Left kidney (tissue), 8 donors: ENCODE measurements at places on chromosomes 2 and 18. TPM values are rescaled to one million over a fixed set of nuclear protein-coding genes. Genes with fewer than 3 reads are reported as not detected.

MTCL1 gene
- polyA plus RNA-seq, result 23.8 TPM

- DNase-seq, result no peak
Observed at GRCh38 chr2:121638333-121638732, 10.9 kb downstream of the CLASP1 start.

DNA sequence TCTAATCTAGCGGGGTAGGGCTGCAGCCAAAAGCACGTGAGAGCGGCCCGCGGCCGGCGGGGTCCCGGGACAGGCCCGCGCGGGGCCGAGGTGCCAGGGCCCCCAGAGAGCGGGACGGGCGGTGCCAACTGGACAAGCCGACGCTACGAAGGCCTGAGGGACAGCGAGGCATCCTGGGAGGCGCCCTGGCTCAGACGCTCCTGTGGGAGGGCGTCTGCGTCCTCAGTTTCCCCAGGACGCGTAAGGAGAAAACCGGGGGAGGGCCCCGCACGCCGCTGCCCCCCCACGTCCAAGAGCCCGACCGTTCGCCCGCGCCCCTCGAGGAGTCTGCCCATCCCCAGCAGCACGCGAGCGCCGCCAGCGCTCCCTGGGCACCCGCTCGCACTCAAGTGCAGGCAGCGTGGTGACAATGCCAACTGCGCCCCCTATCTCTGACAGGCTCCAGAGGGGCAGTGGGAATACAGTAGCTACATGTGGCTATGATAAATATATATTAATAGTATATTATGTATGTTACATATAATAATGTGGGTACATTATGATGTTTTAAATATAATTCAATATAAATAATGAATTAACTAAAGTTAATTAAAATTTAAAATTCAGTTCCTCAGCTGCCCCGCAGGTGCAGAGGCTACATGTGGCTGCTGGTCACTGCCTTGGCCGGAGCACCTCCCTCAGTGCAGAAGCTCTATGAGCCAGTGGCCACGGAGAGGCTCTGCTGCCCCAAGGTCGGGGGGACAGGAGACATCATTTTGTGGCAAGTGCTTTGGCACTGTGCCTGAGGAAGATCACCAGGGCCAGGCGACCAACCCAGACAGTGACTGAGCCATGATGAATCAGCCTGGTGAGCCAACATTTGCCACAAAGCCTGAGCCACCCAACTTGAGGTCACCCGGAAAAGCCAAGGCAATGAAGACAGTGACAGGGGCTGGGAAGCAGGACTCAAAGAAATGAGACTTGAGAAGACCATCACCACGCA is 5.5 kb upstream of the SFT2D3 start:
- DNase-seq, result peak; percentile 71

IL37 gene
- 0.40 TPM for polyA plus RNA-seq

DNA sequence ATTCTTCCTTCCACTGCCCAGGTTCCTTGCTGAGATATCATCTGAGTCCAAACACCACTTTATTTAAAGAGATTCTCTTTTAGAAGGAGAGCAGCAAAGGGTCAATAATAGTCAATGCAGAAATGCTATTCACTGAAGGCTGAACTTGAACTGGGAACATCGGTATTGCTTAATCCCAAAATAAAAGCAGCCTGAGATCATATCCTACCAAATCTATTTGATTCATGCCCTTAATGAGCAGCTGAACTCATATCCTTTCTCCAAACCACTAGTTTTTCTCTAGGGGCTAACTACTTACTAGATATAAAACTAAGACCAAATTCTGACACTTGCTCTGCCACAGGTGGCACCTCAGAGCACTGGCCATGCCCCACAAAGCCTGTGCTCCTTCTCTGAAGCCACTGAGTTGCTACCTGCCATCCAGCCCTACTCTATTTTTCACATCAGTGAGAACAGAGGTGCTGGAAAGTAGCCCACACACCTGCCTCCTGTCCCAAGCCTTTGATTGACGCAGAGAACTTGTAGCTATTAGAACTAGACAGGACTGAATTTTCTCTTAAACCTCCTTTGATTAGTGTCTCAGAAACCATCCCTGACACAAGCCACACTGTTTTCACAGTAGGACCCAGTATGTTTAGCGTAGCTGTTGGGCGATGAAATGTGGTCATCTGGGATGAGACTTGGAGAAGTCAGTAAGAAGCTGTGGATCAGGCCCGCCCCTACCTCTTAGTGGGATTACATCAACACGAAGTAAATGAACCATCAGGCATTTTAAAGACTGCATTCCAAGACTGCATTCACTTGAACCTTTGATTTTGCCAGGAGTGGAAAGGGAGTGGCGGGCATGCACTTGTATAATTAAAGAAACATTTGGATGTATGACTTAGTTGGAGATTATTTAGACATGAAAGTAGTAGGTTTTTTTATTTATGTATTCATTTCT is 124.3 kb downstream of the RBMS1 start:
- DNase-seq, result no peak

- DNase-seq, result no peak
Observed at GRCh38 chr2:197239434-197239833, 71.1 kb downstream of the ANKRD44 start.

KIF1A gene
- 11.1 TPM for polyA plus RNA-seq

EVA1A gene
- 12.9 TPM for polyA plus RNA-seq

FAM228A gene
- 1.3 TPM for polyA plus RNA-seq

CREG2 gene
- polyA plus RNA-seq, result 0.65 TPM

GRCh38 chr2:165743442-165743841 is 50.6 kb downstream of the GALNT3 start:
- DNase-seq, result no peak

MSTN gene
- 2.9 TPM for polyA plus RNA-seq
